ENCODE measurements at places on chromosomes 6 and 20.

GRCh38 chr6:168130697-168131371, 51.8 kb upstream of the FRMD1 start:
- DNase-seq = no peak

DNA sequence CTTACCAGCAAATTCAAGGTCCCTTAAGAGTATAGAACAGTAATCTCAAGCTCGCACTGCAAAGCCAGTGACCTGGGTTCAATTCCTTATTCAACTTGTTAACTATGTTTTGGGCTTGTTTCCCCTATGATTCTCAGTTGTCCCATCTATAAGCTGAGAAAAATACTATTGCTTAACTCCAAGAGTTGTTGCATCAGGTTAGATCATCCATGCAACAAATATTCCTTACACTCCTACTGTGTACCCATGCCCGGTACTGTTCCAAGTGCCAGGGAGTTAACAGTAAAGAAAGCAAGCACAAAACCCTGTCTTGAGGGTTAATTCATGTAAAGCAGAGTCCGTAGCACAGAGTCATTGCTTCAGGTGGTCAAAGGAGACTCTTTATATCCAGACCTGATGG, 247.3 kb downstream of the MAFB start:
- no peak for DNase-seq

GRCh38 chr6:14882394-14883026, 363.4 kb upstream of the JARID2 start:
- no peak for DNase-seq

DNA sequence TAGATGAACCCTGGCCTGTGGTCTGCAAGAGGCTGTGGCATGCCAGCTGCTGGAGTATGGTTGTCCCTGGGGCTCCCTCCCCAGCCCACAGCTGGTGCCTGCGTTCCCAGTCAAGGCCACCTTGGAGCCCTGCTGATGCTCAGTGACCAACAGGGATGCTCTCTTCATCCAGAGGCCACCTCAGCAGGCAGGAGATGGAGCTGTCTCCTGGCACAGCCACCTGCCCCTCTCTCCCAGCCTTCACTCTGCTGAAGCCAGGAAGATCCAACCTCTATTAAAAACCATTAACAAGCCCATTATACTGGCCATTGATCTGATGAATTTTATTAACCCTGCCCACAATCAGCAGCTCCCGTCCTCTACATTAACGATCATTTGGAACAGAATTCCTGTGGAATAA, 40.4 kb downstream of the ADTRP start:
- no peak for DNase-seq

DNA sequence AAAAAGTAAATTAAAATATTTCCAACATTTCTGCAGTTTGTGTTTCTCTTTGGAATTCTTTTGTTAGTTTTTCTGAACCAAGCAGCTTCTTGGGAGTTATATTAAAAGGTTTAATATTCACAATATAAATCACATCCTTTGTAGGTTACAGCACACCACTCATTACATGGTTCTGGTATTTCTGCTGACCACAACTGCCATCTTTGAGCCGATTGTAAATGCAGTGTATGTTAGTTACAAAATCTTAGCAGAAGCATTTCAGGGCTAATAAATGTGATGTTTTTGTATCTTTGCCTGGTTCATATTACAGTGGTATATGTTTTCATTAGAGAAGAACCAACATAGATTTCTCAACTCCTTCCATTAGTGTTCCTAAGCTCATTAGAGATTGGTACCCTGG, 19.1 kb upstream of the TSHZ2 start:
- DNase-seq = no peak

DNA sequence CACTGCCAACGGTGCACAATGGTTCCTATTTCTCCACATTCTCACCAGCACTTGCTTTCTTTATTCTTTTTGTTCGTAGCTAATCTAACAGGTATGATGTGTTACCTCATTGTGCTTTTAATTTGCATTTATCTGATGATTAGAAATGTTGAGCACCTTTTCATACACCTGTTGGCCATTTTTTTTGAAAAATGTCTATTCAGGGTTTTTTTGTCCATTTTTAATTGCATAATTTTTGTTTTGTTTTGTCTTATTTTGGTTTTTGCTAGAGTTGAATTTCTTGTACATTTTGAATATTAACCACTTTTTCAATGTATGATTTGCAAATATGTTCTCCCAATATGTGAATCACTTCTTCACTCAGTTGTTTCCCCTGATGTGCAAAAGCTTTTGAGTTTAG, 150.6 kb downstream of the TENT5A start:
- DNase-seq = no peak

DNA sequence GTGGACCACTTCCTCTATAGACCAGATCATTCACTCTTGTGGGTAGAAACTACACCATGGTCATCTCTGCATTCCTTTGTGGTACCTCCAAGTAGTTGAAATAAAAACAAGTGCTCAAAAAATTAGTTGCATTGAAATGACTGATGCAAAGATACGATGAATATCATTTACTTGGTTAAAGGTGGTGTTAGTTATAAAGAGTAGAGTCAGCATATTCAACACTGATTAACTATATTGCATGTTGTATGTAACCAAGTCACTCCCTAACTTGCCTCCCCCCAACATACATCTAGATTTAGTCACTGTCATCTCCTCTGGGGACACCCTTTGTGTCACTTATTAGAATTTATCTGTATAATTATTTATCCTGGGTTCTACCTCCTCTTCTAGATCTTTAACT, 77.7 kb downstream of the SHLD1 start:
- no peak for DNase-seq

GRCh38 chr6:5286780-5287179, 25.5 kb downstream of the FARS2 start:
- no peak for DNase-seq

DNA sequence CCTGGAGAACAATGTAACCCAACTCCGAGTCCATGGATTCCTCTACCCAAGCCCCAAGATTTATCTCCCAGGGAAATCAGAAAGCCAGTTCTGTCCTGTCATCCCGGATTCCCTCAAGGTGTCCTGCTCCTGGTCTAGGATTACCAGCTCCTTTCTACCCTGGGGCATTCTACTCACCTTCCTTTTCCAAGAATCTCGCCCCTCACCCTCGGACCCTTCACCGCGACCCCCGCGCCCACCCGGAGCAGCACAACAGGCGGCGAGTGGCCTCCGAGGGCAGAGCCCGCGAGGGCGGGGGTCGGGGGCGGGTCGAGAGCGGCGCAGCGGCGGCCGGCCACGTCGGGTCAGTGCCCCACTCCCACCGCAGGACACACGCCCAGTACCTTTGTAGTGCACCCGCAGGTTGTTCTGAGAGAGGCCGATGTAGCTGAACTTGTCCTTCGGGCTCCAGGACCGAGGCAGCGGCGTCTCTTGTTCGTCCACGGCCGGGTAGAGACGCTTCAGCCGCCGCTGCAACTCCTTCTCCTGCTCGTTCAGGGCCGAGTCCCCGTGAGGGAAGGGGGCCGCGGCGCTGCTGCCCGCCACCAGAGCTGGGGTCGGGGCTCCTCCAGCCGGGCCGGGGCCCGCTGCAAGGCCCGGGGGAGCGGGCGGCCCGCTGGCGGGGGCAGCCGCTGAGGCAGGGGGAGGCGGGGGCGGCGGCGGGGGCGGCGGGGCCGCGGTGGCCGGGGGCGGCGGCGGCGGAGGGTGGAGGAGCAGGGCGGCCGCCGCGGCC, 897 bp downstream of the RANBP9 start:
- DNase-seq = no peak

- no peak for DNase-seq
Measured at GRCh38 chr6:35942355-35942754, 21.5 kb upstream of the SRPK1 start.

DNA sequence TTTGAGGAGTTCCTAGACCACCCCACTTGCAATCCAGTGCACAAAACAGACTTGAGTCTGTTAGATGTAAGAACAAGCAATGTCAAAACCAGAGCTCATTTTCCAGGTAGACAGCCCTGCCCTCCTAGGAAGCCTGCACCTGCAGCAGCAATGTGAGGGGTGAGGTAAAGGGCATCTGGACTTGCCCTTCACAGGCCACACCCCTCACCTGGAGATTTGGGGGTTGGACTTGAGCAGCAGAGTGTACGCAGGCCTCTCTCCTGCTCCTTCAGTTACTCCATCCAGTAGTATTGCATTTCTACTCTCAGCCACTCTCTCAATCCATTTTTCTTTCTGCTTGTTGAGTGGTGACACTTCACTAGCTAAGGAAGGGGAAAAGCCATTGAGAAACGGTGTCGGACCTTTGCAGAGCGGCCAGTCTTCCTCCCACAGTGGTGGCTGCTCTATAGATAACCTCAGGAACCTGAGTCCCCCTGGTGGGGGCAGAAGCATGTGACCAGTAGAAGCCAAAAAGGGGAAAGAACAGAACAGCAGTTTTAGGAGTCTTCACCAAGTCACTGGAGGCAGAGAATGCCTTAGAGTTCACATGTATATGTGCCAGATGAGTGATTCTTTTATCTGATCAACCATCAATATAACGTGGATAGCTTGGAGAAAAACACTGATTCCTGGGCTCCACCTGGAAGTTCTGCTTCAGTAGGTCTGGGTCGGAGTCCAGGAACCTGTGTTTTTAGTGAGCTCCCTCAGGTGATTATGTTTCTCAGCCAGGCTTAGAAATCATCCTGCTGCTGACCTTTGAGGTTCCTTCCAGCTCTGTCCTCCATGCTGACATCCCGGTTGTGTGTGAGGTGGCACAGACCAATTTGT, 28.0 kb downstream of the ARFGEF2 start:
- peak; percentile 56 for DNase-seq

GRCh38 chr6:108766419-108766818, 81.8 kb upstream of the ARMC2 start:
- DNase-seq = no peak

DNA sequence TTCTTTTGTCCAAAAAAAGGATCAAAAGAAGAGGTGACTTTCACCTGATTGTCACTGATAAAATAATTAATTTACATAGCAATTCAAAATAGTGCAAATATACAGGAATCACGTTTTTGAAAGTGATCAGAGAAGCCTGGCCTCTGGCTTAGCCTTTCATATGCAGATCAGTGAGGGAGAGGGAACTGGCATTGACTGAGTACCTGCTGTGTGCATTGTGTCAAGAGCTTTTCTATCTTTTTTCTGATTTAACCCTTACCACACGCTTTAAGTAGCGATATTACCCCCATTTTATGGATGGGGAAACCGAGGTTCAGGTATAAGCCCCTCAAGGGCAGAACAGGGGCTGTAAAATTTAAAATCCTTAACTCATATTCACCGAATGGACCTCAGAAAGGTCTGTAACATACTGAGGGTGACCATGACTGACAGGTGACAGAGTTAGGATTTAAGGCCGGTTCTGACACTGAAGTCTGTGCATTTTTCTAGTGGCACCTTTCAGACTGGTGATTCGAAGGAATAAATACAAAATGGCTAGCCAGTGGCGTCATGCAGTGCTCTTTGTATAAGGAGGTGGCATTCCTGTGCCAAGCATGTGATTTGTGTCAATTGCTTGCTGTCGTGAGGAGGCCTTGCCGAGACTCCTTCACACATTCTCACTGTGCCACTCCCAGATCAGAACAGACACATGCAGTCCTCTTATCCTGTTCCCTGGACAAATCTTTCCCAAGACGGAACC, 310.2 kb downstream of the TSHZ2 start:
- DNase-seq = no peak

DNA sequence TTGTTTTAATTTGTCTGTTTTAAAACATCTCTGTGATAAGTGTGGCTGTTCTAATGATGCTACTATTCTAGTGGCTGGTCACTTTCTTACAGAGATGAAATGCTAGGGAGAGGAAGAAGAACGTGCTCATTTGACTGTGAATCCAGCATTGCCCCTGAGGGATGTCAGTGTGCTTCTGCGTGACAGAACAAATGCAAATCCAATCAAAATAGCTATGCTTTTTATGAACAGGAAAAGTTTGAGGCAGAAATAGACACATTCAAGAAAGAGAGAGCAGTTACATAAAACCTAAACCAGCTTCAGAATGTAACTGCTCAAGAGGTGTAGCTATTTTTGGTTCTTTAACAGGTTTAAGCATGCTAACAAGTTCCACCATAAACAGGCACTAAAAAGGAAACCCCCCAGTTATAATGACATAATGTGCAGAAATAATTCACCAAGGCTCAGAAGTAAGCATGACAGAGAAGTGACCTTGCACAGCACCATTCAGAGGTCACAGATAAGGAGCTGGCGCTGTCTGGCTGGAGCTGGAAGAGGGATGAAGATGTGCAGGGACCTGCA, 385.3 kb downstream of the EPM2A start:
- DNase-seq = no peak

DNA sequence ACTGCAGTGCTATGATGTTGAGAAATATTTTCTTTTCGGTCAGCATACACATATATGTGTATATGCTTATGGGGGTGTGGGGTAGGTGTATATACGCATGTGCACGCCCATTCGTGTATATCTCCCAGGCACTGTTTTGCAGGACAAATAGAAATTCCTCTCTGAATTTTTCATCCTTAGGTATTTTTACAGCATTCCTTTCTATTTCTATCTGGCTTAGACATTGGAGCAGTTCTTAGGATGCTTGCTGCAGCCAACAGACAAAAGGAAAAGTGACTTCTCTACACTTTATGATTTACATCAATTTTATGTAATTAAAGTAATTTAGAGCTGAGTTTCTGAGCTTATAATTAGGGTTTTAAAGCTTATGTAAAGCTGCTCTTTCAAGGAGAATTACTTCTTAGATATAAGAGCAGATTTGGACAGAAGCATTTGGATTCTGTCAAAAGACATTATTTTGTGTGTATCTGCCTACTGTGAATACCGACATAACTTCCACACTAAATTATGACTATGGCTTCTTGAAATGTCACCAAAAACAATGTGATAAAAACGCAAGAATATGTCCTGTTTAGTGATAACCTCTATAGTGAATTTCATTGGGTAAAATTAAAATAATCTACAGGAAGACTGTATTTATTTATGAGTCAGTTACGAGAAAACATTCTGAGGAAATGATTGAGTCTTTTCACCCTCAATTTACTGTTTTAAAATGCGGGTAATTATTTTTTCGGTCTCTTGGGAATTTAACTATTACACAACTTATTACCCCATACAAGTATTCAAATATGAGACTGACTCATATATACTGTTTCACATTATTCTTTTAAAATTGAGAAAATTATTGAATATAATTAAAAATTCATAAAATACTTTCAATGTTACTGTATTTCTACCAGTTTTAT, 21.3 kb upstream of the CEP43 start:
- no peak for DNase-seq

- peak; percentile 10 for DNase-seq
Measured at GRCh38 chr20:14334306-14334930, 3.0 kb downstream of the FLRT3 start.

- no peak for DNase-seq
Measured at GRCh38 chr6:5992551-5993225, 14.0 kb downstream of the NRN1 start.

GRCh38 chr6:47476781-47477496, 650 bp upstream of the CD2AP start:
- peak; percentile 50 for DNase-seq

GRCh38 chr20:21693322-21693721, 12.1 kb upstream of the PAX1 start:
- DNase-seq = no peak

- no peak for DNase-seq
Measured at GRCh38 chr6:52127957-52128356, 40.5 kb upstream of the PKHD1 start.

- DNase-seq = no peak
Measured at GRCh38 chr20:33553516-33553915, 63.6 kb downstream of the CBFA2T2 start.

- DNase-seq = no peak
Measured at GRCh38 chr6:25169961-25170360, 109.2 kb upstream of the CARMIL1 start.
